NCI-H345 (cell line): ENCODE measurements at places on chromosomes 1 and 21.

DNA sequence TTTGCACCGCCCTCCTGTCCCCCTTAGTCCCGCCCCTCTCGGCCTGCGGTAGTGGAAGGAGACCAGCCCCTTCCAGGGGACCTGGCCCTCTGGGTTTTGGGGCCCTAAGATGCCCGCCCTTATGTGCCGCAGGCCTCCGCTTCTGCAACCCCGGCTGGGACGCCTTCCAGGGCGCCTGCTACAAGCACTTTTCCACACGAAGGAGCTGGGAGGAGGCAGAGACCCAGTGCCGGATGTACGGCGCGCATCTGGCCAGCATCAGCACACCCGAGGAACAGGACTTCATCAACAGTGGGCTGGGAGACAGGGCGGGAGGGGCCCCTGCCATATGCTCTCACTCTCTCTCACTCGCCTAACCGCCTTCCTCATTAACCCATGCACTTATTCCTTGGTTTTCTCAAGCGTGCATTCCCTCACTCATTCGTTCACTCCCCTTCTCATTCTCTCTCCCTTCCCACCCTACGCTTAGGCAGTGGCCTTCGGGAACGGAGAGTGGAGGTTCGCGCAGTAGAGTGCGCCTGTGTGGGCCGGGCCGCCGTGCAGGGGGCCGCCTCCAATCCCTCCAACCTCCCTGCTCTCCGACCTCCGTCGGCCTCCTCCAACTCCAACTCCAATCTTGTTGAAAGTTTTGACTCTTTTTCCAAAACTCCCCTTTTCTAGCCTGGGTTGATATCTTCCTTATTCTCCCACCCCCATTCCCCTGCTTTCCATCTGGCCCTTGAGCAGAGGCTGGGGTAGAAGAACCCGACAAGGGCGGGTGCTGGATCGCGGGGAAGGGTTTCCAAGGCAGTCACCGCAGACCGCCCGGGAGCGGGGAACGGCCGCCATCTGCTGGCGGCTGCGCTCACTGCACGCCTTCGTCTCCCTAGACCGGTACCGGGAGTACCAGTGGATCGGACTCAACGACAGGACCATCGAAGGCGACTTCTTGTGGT, 15.2 kb downstream of the BCAN start:
- peak; percentile 66 for DNase-seq

DNA sequence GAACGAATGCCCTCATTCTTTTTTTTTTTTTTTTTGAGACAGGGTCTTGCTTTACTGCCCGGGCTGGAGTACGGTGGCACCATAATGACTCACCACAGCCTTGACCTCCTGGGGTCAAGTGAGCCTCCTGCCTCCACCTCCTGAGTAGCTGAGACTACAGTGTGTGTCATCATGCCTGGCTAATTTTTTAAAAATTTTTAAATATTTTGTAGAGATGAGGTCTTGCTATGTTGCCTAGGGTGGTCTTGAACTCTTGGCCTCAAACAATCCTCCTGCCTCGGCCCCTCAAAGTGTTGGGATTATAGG, 69.4 kb downstream of the ALG14 start:
- no peak for DNase-seq

- DNase-seq = no peak
Measured at GRCh38 chr21:34962586-34963222, 86.4 kb downstream of the RUNX1 start.

- DNase-seq = no peak
Measured at GRCh38 chr1:9371391-9371935, 78.8 kb downstream of the SPSB1 start.

GRCh38 chr1:67626861-67627235, 58.2 kb upstream of the GADD45A start:
- DNase-seq = no peak

DNA sequence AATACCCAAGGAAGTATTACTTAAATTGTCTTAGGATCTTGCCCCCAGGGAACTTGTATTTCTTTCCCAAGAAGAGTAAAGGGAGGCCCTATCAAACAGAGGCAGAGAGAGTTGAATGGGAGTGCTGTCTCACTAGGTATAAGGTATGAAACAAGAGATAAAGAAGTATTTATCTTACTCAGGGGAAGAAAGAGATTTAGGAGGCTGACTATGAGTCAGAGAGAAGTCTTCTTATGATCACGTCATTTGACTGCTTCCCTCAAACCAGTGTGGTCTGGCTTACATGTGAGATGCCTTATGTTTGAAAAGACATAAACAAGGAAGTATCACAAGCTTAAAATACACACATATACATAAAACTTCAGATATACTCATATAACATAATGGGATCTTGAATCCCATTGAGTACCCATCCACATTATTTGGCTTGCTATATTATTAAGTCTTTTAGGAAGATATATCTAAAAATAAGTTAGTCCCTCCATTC, 29.6 kb downstream of the DUSP10 start:
- no peak for DNase-seq

GRCh38 chr1:212749821-212750535, 41.6 kb downstream of the NSL1 start:
- DNase-seq = peak; percentile 66

DNA sequence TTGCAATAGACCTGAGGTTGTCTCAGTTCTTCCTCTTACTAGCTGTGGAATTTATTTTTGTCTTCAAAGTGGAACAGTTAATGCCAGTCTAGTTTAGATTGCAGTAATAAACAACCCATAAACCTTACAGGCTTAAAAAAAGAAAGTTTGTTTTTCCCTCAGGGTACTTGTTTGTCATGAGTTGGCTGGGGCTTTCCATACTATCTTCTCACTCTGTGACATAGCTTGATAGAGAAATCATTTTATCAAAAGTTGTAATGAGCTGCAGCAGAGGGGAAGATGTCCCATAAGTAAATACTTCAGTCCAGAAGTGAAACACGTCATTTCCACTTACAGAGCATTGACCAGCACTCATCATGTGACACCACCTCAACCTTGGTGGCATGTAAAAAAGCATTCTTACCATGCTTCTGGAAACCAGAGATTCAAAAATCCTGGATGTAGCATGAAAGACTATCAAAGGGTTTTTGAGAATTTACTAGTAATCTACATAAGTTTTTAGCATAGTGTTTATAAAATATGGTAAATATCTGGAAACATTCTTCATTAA, 62.8 kb upstream of the COL11A1 start:
- DNase-seq = no peak

GRCh38 chr1:52365071-52365745, 797 bp downstream of the CC2D1B start:
- DNase-seq = no peak

DNA sequence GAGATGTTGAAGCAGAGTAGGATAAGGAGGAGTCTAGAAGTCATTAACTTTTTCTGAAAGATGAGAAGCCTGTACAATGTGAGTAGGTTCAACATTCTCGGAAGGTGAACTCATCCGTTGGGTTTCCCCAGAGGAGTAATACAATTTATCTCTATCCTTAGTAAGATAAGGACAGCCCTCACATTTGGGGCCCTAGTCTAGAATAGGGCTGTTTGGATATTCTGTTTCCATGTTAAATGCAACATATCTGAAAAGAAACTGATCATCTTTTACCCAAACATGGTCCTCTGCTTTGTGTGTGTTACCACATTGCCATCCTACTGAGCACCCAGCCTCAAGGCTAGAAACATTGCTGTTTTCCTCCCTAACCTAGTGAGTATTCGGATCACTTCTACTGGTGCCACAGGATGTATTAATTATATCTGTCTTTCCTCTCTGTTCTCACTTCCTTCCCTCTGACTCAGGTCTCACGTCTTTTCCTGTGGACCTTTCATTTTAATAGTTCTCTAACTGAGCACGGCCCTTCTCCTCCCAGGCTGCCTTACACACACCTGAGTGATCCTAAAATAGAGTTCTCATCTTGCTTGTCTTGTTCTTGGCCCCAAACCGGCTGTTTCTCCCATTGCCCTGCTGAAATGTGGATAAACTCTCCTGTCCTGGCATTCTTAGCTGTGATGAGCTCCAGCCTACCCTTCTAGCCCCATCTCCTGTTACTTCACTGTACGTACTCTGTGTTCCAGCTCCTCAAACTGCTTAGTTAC, 91.7 kb downstream of the CDC14A start:
- DNase-seq = no peak

GRCh38 chr1:119115311-119115710, 25.1 kb downstream of the WARS2 start:
- peak; percentile 11 for DNase-seq

DNA sequence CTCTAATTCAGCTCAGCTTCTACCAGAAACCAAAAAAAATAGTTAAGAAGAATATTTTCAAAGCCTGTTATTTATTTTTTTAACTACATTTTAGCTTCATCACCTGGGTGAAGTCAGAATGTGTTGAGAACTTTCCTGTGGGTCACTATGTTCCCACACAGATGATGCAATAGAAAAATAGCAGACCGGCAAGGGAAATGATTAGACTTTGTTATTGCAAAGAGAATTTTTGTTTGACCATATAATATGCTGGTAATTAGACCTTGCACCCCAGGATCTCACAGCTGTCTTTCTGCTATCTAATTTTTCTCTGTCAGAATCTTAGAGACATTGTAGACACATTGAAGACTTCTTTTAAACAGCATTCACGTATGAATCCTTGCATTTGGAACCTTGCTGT, 299.3 kb downstream of the TBX15 start:
- DNase-seq = no peak

- DNase-seq = no peak
Measured at GRCh38 chr1:40394491-40395172, 21.1 kb downstream of the SMAP2 start.

- DNase-seq = no peak
Measured at GRCh38 chr1:204031098-204031710, 41.7 kb upstream of the SOX13 start.

DNA sequence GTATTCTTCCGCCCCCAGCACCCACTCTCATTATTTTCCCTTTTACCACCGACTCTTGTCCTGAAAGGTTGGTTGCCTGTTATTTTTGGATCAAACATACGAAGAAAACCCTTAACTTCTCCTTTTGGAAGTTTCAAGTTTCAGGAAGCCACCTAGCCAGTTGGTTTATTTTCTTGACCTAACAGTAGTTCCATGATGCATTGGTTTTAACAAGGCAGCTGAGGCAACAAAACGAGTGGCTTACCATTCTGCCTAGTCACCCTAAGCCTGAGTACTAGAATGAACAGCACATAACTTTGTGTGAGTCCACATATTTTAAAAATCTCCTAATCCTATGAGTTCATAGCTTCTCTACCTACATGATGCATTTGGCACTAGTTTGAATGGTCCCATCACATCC, 28.9 kb downstream of the OLFM3 start:
- no peak for DNase-seq

DNA sequence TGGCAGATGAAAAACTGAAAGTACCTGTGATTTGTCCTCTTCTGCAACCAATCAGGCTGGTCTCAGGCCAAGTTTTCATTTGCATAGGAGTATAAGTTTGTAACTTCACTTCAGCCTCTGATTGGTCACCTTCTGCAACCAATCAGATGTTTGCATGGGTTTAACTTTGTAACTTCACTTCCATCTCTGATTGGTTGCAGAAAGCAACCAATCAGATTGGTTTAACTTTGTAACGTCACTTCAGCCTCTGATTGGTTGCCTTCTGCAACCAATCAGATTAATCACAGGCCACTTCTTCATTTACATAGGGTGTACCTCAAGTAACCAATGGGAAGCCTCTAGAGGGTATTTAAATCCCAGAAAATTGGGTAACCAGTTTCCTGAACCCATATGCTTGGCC, 18.9 kb upstream of the TUT4 start:
- DNase-seq = no peak

DNA sequence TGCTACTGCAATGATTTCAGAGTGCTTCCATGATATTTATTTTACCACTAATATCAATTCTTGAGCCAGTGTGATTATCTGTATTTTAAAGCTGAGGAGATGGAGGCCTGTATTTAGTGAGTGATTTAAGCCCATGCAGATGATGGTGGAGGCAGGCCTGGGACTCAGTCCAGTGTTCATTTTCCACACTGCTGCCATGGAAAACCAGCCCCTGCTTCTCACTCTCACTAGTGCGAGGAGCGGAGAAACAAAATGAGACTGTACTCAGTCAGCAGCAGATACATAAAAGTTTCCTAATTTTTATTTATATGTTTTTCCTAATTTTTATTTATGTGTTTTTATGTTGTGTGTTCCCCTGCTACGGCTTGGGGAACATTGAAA, 32.8 kb downstream of the LRRC8B start:
- no peak for DNase-seq

- DNase-seq = no peak
Measured at GRCh38 chr1:221961532-221962292, 219.8 kb upstream of the DUSP10 start.

GRCh38 chr1:226870401-226871279, at the start of gene PSEN2:
Gene PSEN2, plus strand, starts transcription at chr1:226870616. Its CDS starts 11,292 bp downstream, at chr1:226881908.
- DNase-seq = peak; percentile 80

DNA sequence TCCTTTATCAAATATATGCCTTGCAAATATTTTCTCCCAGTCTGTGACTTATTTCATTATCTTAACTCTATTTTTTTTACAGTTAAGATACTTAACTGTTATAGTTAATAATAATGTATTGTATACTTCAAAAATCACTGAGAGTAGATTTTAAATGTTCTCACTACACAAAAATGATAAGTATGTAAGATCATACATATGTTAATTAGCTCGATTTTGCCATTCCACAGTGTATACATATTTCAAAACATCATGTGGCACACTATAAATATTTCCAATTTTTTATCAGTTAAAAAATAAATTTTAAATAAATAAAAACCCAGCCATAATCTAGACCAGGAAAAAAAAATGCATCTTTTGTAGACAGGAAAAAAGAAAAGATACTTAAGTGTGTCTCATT, 27.2 kb downstream of the CTTNBP2NL start:
- DNase-seq = no peak
